ENCODE measurements at places on chromosomes 4 and X. TPM values are rescaled to one million over a fixed set of nuclear protein-coding genes. Genes with fewer than 3 reads are reported as not detected.

IL2RG gene
- 7.7 TPM for total RNA-seq

DNA sequence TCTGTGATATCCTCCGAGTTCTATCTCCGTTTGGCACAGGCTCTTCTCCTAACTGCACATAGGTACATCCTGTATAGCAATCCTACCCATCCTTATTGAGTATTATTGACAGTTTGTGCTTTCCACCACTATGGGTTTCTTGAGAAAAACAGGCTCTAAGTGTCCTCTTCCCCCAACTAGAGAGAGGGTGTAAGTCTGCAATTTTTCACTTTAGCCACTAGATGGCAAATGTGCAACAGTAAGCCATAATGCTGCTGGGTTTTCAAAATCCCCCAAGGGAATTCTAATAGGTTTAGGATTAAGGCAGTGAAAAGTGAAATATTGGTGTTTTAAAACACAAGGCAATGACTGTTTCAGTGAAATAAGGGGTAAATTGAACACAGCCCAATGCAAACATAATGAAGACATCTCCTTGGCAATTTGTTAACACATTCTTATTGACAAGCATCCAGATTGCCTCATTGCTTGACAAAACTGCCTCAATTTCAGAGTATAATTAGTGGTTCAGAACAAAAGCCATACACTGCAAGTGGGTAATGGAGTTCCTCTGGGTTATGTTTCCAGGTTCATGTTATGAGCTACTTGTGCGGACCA is 239.0 kb upstream of the HTR2C start:
- no peak for DNase-seq
- no peaks in the 10 kb centered on the region for H3K36me3 ChIP-seq
- no peaks in the 10 kb centered on the region for H3K27me3 ChIP-seq
- H3K27ac ChIP-seq, result no peak overlapping the region
- H3K4me1 ChIP-seq, result no peaks in the 10 kb centered on the region
- H3K4me3 ChIP-seq, result no peak overlapping the region

GRCh38 chr4:44100456-44100855 is 348.2 kb downstream of the KCTD8 start:
- no peak for DNase-seq
- no peaks in the 10 kb centered on the region for H3K4me1 ChIP-seq
- no peak overlapping the region for H3K4me3 ChIP-seq
- no peak overlapping the region for H3K27ac ChIP-seq

DNA sequence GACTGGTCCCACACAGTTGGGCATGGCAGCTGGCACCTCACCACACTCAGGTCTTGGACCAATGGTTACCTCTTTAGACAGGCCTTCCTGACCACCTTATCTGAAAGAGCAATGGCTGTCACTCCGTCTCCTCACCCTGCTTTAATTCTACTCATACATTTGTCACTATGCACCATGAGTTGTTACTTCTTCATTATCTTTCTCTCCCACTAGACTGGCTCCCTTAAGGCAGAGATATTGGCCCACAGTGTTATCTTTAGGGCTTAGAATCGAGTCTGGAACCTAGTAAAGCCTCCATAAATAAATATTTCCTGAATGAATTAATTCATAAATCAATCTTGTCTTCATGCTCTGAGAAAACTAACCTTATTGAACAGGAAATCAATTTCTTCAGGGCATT is 46.6 kb downstream of the DCHS2 start:
- H3K27me3 ChIP-seq, result no peaks in the 10 kb centered on the region
- no peak overlapping the region for H3K27ac ChIP-seq
- H3K36me3 ChIP-seq, result no peaks in the 10 kb centered on the region
- DNase-seq, result no peak
- H3K4me1 ChIP-seq, result no peaks in the 10 kb centered on the region

SPON2 gene
- total RNA-seq, result 5.6 TPM

PNMA6F gene
- total RNA-seq, result 1.2 TPM

- no peaks in the 10 kb centered on the region for H3K36me3 ChIP-seq
- H3K4me3 ChIP-seq, result no peak overlapping the region
- H3K4me1 ChIP-seq, result no peaks in the 10 kb centered on the region
- no peak for DNase-seq
Measured at GRCh38 chr4:80239480-80240150, 26.8 kb upstream of the FGF5 start.

DMD gene
- 34.1 TPM for total RNA-seq

- H3K4me1 ChIP-seq, result no peaks in the 10 kb centered on the region
- H3K4me3 ChIP-seq, result no peak overlapping the region
- no peak for DNase-seq
- no peaks in the 10 kb centered on the region for H3K27me3 ChIP-seq
- H3K27ac ChIP-seq, result no peak overlapping the region
Measured at GRCh38 chr4:127120441-127121090, 512.2 kb upstream of the INTU start.

GYPB gene
- not detected for total RNA-seq

DNA sequence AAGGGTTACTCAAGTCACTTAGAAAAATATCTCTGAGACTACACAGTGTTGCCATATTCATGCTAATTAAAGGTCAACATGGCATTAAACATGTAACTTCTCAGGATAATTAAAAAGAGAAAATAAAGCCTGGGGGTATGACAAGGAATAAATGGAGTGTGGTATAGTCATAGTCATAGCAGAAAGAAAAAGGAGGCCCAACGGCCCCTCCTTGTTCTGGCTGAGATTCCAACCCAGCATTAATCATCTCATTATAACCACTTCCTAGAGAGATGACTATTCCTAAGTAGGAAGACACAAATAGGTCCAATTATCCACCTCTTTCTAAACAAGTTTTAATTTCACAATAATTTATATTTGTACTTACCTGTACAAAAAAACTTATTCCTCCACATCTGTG is 778.4 kb upstream of the AADAT start:
- no peaks in the 10 kb centered on the region for H3K27me3 ChIP-seq
- no peaks in the 10 kb centered on the region for H3K36me3 ChIP-seq
- no peak for DNase-seq
- H3K27ac ChIP-seq, result no peak overlapping the region
- H3K4me3 ChIP-seq, result no peak overlapping the region

DNA sequence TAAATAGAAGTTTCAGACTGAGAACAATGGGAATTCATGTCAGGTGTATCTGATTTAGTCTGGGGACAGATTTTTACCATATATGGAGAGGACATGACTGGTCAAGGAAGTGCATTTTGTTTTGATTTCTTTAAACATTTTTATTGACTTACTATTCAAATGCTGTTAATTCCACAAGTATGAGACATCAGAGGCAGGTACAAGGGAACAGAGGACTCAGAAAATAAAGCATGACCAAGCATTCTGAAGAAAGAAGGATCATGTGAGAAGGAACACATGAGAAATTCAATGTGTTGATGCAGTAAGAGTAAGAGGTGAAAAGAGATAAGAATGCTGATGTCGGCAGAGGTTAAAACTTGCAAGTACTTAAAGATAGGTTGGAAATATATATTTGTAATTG is 1452.6 kb downstream of the PCDH7 start:
- no peak overlapping the region for H3K27ac ChIP-seq
- no peaks in the 10 kb centered on the region for H3K36me3 ChIP-seq
- no peaks in the 10 kb centered on the region for H3K4me1 ChIP-seq
- no peaks in the 10 kb centered on the region for H3K27me3 ChIP-seq
- H3K4me3 ChIP-seq, result no peak overlapping the region
- DNase-seq, result no peak

BTK gene
- 3.6 TPM for total RNA-seq

DNA sequence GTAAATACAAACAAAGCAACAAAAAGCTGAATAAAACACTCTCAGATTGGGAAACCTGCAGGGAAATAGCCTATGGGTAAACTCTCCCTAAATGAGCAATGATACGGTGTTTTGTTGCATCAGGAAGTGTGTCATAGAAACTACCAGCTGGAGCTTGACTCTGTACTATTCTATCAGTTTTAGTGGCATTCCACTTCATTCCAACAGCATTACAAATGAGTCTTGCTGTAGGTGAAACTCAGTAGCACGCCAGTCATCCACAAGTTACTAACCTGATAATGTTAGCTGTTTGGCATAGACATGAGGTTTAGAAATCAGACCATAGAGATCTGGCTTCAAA is 24.9 kb downstream of the FGFBP1 start:
- no peak overlapping the region for H3K4me3 ChIP-seq
- no peaks in the 10 kb centered on the region for H3K36me3 ChIP-seq
- no peaks in the 10 kb centered on the region for H3K27me3 ChIP-seq
- DNase-seq, result no peak
- H3K4me1 ChIP-seq, result no peaks in the 10 kb centered on the region
- H3K27ac ChIP-seq, result no peak overlapping the region

Measured in testis (tissue), 5 donors.